ENCODE measurements at places on chromosomes 6 and 20.

DNA sequence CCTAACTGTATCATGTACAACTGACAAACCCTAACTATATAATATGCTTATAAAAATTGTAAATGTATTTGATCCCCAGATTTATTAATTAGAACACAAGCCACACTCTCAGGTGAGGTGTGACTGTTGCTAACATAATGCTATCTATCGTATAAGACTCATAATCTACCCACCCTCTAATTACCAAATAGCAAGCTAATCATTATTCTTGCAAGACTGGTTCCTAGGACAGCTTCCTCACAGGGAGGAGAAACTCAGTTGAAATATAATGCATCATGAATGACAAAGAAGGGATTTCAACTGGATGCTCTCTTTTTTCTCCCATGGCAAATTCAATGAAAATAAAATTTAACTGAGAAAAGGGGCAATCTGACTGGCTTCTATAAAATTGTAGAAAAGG is 35.4 kb downstream of the ELOVL4 start:
- DNase-seq = no peak

- DNase-seq = no peak
These were observed 18.9 kb upstream of the CALHM5 start for GRCh38 chr6:116492331-116493067.

- DNase-seq = no peak
These were observed 45.9 kb upstream of the TGM3 start for GRCh38 chr20:2249935-2250334.

DNA sequence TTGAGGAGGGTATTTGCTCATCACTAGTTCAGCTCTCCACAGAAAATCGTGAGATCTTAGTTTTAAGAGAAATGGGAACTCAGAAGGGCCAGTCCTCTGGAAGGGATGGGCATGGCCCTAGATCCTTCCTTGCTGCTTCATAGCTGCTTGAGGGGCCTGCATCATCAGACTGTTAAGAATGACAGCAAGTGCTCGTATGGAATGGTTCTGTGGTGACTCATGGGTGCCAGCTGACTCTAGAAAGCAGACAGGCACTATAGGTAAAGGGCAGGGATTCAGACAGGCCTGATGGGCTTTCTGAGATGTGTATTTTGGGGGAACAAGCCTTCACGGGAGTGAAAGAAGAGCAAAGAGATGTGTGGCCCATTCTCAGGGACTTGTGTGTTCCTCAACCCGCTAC is 90.8 kb downstream of the MYLK4 start:
- no peak for DNase-seq

- DNase-seq = no peak
These were observed 7.0 kb downstream of the PNPLA1 start for GRCh38 chr6:36276581-36277536.
